ENCODE measurements at places on chromosomes 1 and 21.

- peaks cover 7% of the 10 kb centered on the region for H3K27me3 ChIP-seq
- H3K27ac ChIP-seq = no peak overlapping the region
- no peak for DNase-seq
- H3K4me1 ChIP-seq = no peaks in the 10 kb centered on the region
- no peaks in the 10 kb centered on the region for H3K36me3 ChIP-seq
Observed at GRCh38 chr1:170414989-170415709, 116.8 kb upstream of the GORAB start.

- no peak for DNase-seq
- peaks cover 3% of the 10 kb centered on the region for H3K27me3 ChIP-seq
- H3K4me3 ChIP-seq = no peak overlapping the region
- peaks cover 1% of the 10 kb centered on the region for H3K36me3 ChIP-seq
Observed at GRCh38 chr21:33659568-33659949, 17.3 kb downstream of the ITSN1 start.

- H3K4me3 ChIP-seq = no peak overlapping the region
- H3K27me3 ChIP-seq = no peaks in the 10 kb centered on the region
- H3K4me1 ChIP-seq = no peaks in the 10 kb centered on the region
Observed at GRCh38 chr21:20667931-20668330, 330.3 kb upstream of the NCAM2 start.

DNA sequence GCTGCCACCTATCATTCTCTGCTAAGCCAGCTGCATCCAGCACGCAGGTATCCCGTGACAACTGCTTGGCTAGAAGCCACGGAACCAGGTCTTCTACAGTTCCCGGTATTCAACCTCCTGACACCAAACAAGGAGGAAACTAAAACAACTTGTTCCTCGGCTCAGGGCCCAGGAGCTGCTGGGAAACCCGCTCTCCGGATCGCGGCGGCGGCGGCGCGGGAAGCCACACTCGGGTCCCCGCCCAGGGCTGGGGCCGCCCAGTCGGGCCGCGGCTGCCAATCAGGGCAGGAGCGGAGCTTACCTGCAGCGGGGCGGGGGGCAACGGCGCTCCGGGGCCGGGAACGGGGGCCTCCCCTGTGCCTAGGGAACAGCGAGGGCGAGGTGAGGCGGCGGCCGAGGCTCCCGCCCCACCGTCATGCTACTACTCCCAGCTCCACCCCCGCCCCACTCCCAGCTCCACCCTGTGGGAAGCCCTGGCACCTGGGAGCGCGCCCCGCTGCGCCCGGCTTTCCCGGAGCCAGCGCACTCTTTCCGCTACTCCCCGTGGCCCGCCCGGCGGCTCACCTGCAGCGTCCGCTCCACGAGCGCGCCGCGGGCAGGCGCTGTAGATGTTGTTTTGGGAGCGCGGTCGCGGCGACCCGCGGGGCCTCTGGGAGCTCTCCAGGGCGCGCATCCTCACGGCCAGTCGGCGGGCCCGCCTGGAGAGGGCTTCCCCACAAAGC lies 12.1 kb downstream of the IL24 start:
- no peak overlapping the region for H3K27ac ChIP-seq
- peaks cover 30% of the 10 kb centered on the region for H3K36me3 ChIP-seq
- peak overlapping the region; percentile 63 for H3K4me3 ChIP-seq
- H3K4me1 ChIP-seq = peaks cover 86% of the 10 kb centered on the region

DNA sequence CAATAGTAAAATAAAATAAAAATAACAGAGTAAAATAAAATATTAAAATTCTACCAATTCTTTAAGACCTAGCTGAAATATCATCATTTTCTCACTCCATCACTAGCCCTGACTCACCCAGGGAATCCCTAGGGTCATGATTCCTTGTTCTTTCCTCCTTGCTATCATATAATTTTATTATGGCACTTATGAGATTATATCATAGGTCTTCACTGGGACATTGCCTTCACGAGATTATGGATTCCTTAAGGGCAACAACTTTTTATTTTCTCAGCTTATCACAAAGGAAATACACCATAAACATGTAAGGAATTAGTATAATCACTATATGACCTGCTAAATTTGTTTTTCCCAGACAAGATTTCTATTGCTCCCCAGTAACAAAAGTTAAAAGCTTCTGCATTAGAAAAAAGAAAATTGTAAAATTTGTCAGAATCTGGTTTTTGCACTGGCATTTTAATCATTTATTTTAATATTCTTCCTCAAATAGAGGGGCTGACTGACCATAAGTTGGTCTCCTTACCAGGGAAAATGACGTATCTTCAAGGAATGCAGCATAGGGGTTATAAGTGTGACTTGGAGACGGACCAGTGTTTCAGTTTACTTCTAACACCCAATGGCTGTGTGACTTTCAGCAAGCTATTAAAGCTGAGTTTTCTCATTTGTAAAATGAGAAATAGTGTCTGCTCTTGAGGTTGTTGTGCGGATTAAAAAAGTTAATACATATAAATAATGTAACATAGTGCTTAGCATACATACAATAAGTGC lies 8.8 kb upstream of the CLCA4 start:
- peaks cover 15% of the 10 kb centered on the region for H3K27me3 ChIP-seq
- H3K4me1 ChIP-seq = no peaks in the 10 kb centered on the region
- H3K27ac ChIP-seq = no peak overlapping the region
- no peaks in the 10 kb centered on the region for H3K36me3 ChIP-seq
- H3K4me3 ChIP-seq = no peak overlapping the region

DNA sequence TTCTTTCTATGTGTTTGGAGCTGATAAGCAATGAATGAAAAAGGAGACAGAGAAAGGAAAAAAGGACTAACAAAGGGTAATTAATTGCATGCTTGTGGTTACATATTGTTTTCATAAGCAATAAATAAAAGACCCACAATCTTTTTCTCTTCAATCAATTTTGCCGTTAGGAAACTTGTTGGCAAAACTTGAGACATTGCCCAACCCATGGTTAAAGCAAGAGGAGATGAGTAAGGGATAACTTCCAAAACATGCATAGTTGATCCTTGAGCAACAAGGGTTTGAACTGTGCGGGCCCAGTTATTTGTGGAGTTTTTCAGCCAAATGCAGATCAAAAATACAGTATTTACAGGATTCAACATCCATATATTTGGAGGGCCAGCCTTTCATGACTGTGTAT lies 572.4 kb downstream of the AMY1C start:
- no peaks in the 10 kb centered on the region for H3K36me3 ChIP-seq
- no peak overlapping the region for H3K27ac ChIP-seq
- no peak overlapping the region for H3K4me3 ChIP-seq
- H3K27me3 ChIP-seq = no peaks in the 10 kb centered on the region

DNA sequence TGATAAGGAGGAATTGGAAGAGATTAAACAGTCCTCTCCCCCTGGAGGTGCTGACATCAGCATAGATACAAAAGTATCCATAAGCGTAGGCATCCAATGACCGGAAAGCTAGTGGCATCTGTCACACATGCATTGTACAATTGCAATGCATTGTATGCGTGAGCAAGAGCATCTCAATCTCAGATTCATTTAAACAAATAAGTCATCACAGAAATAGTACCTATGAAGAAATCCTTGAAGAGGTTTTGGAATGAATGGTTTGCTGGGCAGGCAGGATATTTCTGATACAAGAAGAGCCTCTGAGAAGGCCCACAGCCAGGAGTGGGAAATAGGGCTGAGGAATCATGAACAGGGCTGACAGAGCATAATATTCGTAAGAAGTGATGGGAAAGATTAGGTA lies 88.9 kb upstream of the ABCD3 start:
- DNase-seq = no peak
- H3K4me3 ChIP-seq = no peak overlapping the region
- peaks cover 29% of the 10 kb centered on the region for H3K27me3 ChIP-seq
- H3K27ac ChIP-seq = no peak overlapping the region
- H3K4me1 ChIP-seq = no peaks in the 10 kb centered on the region
